DND-41 (cell line): ENCODE measurements at places on chromosomes 5 and 9.
A peak's percentile ranks its signal among the peaks of the same experiment; 100 is the strongest.

DNA sequence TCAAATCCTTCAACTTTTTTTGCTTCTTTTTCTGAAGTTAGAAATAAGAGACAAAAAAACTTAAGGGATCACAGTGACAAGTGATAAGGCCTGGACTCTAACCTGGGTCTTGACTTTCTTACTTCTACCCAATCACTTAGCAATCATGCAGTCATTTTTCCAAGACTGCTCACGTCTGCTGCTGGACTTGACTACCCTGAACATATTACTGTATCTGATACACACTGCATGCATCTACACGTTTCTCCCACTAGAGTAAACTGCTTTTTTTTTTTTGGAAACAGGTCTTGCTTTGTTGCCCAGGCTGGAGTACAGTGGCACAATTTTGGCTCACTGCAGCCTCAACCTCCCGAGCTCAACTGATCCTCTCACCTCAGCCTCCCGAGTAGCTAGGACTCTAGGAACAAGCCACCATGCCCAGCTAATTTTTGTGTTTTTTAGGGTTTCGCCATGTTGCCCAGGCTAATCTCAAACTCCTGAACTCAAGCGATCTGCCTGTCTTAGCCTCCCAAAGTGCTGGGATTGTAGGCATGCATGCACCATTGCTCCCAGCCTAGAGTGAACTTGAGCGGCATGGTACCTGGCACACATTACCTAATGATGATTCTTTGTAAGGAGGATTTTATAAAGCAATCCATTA is 7.4 kb downstream of the PLIN2 start:
- no peak for DNase-seq

GRCh38 chr5:98163796-98164493 is 609.5 kb upstream of the RGMB start:
- DNase-seq, result no peak

- DNase-seq, result no peak
These were observed 103.8 kb upstream of the SMC2 start for GRCh38 chr9:103990311-103990710.

DNA sequence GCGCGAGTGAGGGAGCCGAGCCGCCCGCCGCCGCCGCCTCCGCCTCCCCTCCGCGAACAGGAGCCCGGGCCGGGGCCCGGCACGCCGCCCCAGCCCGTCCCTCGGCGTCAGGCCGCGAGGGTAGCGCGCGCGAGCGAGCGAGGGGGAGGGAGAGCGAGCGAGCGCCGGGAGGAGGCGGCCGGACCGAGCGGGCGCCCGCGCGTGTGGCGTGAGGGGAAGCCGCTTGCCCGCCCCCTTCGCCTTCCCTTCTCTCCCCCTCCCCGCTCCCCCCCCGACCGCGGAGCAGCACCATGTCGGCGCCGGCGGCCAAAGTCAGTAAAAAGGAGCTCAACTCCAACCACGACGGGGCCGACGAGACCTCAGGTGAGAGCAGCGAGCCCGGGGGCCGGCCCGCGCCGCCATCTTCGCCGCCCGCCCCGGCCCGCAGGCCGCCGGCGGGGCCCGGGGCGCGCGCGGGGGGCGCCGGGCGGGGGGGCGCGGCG is 312 bp downstream of the SET start:
- no peak for DNase-seq

- DNase-seq, result no peak
These were observed 6.7 kb upstream of the TMEM141 start for GRCh38 chr9:136784249-136784996.

DNA sequence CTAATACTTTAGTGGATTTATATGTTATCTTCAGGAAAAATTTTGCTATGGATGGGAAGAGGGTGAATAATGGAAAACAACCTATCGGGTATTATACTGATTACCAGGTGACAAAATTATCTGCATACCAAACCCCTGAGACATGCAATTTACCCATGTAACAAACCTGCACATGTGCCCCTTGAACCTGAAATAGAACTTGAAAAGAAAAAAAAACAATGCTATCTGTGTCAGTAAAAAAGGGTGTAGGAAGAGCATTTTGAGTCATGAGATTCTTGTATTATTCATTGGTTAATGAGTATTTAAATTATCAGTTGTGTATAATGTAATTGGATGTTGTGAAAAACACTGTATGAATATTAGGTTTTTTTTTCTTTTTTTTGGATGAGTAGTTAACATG is 75.4 kb downstream of the PRR16 start:
- DNase-seq, result no peak

GRCh38 chr9:104849023-104849422 is 78.9 kb downstream of the ABCA1 start:
- no peak for DNase-seq

- no peak for DNase-seq
These were observed 438.4 kb downstream of the PLK2 start for GRCh38 chr5:58021466-58021865.

DNA sequence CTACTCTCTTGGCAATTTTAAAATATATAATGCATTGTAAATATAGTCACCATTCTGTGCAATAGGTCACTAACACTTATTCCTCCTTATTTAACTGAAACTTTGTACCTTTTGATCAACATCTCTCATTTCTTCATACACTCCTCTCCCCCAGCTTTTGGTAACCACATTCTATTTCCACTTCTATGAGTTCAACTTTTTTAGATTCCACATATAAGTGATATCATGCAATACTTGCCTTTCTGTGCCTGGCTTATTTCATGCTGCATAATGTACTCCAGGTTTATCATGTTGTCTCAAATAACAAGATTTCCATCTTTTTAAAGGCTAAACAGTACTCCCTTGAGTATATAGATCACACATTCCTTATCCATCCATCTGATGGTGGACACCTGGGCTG is 188.8 kb downstream of the NXNL2 start:
- DNase-seq, result no peak

GRCh38 chr5:132750471-132751230 is 3.4 kb downstream of the CCNI2 start:
- DNase-seq, result no peak

DNA sequence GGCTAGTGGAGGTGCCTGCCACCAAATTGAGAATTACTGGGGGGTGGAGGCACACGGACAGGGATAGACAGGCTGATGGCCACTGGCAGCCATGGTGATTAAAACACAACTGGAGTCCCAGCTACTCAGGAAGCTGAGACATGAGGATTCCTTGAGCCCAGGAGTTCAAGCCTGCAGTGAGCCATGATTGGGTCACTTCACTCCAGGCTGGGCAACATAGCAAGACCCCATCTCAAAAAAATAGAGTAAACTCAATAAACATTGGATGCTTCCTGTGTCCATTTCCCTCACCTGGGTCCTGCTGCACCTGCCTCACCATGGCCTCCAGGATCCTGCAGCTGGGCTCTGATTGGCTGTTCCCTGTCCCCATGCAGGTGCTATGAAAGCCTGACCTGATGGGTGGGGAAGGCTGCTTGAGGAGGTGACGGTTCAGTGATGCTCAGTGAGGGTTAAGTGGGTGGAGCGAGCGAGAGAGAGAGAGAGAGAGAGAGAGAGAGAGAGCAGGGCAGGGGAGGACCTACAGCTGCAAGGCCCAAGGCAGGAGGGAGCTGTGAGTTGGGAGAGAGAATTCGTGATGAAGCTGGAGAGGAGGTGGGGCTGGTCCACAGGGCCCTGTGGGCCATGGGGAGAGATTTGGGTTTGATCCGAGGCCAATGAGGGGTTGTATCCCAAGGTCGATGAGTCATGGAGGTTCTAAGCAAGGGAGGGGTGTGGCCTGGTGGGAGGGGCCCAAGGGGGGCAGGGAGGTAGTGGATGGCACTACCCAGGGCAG is 36.7 kb upstream of the FUBP3 start:
- DNase-seq, result peak; percentile 7

GRCh38 chr5:131514316-131515283 is 120.4 kb downstream of the RAPGEF6 start:
- DNase-seq, result peak; percentile 46

DNA sequence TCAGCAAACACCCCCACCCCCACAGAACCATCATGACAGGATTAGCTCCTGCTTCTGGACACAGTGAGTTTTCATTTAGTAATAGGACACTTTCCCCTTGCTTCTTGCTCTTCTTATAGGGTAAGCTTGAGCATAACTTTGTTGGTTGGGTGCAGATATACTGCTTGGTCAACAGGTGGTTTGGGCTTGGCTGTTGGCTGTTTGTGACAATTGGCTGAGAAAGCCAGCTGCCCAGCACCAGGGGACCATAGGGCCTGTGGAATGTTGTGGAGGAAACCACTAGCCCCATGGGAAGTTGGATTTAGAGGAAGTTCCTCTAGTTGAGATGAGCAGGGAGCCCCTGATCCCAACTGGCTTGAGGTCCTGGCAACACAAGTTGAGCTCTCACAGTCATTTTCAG is 30.5 kb downstream of the PPP3R2 start:
- DNase-seq, result no peak

DNA sequence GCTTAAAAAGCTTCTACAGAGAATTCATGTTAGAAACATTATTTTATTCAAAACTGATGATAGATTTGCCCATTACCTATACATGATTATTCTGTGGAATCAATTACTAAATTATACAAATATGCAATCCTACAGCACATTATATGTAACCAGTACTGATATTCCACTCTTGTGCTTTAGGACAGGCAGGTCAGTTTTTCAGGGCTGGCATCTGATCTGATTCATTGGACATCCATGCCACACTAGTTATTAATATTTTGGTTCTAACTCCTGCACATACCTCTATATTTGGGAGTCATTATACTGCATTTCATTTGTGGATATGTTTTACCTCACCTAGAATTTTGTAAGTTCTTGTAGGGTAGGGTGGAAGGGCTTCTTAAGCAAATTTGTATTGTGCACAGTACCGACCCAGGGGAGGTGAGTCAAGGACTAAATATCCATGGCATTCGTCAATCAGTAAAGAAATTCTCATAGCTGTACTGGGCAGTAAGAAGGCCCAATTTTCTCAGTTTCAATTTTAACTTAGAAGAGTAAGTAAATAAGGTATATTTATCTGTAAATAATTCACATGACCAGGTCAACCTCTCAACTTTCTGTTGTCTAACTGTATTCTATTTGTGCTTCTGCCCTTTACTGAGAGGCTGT is 33.5 kb downstream of the ELOVL7 start:
- no peak for DNase-seq

DNA sequence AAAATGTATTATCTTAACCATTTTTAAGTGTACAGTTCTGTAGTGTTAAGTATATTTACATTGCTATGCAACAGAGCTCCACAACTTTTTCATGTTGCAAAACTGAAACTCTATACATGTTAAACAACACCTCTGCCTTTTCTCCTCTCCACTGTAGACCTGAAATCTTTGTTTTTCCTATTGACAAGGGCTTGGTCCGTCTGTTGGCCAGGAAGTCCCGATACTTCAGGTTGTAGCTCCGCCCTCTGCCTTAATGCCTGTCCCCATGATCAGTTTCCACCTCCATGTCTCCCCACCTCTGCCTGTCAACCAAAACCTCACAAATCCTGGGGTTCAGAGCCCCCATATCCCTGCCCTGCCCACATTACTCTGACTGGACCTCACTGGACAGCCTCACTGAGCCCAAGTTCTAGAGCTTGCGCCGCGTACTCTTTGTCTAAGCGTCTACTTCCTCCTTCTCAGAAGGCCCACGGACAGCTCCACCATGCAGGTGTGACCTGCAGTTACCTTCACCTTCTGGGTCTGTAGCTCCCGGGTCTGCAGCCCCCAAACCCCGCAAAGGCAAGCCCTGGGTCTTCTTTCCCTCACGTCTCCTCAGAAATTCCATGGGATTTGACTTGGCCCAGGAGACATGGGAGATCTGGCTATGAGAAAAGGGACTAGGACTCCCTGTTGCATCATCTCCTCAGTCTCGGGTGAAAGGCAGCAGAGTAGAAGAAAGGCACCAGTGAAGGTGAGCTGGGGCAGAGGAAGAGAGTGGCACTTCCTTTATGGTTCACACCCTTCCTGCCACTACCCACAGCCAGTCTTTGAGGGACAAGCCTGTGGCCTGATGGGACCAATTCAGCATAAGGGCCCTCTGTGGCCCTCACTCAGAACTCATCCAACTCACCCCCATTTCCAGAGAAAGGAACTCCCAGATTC is 8.0 kb downstream of the GLIPR2 start:
- DNase-seq, result no peak

- DNase-seq, result no peak
These were observed 33.3 kb downstream of the GPBP1 start for GRCh38 chr5:57207007-57207653.

DNA sequence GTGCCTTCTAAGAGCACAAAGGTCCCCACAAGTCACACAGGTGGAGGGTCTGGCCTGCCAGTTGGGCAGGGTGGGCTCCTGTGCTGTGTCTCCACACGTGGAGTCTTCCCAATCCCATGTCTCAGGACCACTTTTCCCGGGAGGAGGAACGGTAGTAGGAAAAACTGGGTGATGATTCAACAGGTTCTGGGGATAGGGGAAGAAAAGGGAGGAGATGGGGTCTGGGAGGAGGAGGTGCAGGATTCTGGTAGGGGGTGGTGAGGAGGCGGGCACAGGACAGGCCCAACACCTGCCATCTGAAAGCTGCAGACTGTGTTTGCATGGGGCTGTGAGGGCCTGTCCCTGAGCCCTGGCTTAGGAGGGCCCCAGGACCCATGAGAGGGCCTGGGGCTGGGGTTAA is 215.2 kb downstream of the HSPA4 start:
- no peak for DNase-seq
